ENCODE measurements at places on chromosomes 6 and 20.
A peak's percentile ranks its signal among the peaks of the same experiment; 100 is the strongest.

DNA sequence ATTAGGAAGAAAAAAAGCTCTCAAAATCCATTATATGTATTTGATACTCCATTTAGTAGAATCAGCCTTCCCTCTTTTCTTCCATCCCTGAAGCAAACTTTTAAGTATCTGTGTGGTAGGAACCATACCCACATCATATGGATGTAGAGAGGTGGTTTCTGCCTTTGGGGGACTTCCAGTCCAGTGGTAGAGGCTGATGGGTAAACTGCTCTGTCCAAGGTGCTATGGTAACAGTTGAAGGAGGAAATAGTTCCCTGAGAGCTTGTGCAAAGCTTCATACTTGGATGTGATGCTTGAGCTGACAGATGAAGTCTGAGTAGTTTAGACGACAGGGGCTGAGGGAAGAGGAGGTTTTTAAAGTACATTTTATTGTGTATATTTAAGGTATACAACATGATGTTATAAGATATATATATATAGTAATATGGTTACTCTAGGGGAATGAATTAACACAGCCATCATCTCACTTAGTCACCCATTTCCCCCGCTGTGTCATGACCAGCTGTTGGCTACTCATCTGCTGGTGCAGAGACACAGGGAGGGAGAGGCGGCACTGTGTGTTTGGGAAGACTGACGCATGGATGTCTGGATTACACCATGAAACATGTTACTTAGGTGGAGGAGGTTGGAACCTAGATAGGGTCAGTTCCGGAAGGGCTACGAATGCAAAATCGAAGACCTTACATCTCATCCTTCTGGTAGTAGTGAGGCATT is 185.2 kb downstream of the FARS2 start:
- DNase-seq, result no peak

DNA sequence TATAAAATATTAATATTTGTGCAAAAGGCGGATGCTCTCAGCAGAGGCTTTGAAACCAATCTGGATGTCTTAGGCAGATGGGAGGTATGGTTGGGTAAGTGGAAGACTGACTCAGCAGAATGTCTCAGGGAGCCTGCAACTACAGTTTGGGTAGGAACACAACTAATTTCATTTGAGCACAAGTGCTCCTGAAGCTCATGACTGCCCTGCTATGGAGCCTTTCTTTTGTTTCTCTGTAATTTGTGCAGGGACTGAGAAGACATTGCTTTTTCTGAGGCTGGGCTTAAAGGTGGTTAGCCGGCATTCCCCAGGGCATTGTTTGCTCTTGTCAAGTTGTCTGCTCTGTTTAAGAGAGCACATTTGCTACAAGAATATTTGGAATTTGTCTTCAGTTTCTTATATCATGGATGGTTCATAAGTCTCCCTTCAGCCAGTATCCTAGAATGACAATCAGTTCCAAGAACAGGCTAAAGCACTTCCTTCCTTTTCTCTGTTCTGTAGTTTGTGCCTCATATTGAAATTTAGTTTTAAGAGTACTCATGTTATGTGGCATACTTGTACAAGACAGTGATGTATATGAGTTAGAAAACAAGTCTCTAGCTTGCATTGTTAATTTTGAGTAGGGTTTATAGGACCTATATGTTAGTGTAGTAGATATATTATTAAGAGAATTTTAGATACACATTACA is 208.3 kb downstream of the ZFAND3 start:
- DNase-seq, result no peak

DNA sequence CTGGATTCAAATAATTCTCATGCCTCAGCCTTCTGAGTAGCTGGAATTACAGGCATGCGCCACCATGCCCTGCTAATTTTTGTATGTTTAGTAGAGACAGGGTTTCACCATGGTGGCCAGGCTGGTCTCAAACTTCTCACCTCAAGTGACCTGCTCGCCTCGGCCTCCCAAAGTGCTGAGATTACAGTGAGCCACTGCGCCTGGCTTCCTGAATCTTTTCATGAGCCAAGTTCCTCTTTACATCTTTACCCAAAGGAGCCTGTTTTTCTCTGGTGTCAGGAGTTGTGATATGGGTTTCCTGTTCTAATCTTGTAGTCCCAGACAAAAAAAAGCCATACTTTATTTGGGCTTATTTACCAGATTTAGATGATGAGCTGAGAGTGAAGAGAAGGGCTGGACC is 34.4 kb downstream of the PCNA start:
- DNase-seq, result no peak

DNA sequence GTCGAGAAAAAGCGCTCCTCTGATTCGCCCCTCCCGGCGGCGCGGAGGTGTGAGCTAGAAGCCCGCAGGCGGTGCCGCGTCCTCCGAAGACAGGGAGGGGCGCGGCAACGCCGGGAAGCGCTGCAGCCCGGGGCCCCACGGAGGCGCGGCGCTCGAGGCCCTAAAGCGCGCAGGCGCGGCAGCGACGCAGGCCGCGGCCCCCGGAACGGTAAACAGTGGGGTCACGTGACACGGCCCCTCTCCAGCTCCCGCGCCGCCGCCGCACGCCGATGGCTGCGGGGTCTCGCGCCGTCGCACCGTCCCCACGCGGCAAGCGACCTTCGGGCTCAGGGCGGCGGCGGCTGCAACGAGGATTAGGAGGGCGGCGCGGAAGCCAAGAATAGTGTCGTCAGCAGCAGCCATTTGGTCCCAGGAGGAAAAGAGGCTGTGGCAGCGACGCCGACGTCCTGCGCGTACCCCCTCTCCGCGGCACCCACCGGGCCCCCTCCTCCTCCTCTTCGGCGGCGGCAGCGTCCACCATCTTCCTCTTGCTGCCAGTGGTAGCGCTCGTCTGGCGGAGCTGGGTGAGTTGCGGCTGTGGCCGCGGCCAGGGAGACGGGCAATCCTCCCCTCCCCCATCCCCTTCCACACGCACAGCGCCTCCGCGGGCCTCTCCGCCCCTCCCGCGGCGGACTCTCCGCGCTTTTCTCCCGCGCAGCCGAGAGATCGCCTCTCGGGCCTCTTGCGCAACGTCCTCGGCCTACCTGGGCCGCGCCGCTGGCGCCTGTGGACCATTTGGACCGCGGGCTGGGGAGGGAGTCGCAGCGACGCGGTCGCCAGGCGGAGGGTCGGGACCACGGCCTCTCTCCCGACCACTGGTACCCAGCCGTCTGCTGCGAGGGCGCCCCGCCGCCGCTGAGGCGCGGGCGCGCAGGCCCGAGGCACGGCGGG is at the start of gene PHF3:
PHF3 (plus strand) TSS at position 215 of the 930 bp plus-strand sequence. CDS start 10,750 bp downstream, outside the sequence.
- DNase-seq, result peak; percentile 86

DNA sequence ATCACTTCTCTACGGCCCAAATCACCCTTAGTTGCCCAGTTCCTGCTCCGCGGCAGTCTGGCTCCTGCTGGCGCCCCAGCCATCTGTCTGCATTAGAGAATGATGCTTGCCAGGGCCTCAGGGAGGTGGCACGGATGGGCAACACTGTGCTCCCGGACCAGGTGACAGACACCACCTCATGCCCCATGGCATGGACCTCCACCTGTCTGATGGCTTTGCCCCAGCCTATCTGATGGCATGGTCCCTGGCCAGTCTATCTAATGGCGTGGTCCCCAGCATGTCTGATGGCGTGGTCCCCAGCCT is 18.8 kb upstream of the MRGBP start:
- no peak for DNase-seq

GRCh38 chr6:39493777-39494176 is 171.3 kb upstream of the KCNK16 start:
- no peak for DNase-seq

DNA sequence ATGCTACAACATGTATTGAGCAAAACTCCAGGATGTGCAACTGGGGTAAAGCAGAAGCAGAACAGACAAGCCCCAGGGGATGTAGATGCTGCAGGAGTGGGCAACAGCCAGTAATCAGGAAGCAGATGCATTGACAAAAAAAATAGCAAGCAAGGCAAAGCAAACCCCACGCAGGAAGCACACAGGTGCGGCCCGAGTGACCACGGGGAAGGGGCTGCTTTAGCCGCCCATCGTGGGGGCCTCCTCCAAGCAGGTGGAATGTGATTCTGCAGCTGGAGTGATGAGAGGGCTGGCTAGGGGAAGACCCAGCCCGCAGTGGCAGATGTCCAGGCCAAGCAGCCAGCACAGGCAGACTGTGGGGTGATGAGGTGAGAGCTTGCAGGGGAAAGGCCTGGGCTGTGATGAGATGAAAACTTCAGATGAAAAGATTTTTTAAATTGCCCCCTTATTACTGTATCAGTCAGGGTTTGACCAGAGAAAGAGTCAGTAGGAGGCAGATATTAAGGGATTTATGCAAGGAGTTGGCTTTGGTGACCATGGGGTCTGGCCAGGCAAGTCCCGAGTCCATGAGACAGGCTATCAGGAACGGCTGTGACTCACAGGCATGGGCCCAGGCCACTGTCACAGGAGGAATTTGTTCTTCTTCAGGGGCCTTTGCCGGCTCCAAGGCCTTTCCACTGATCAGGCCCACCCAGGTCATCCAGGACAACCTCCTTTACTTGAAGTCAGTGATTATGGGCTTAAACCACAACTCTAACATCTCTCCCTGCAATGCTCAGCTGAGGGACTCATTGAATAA is 207.6 kb downstream of the ANKRD60 start:
- DNase-seq, result no peak

DNA sequence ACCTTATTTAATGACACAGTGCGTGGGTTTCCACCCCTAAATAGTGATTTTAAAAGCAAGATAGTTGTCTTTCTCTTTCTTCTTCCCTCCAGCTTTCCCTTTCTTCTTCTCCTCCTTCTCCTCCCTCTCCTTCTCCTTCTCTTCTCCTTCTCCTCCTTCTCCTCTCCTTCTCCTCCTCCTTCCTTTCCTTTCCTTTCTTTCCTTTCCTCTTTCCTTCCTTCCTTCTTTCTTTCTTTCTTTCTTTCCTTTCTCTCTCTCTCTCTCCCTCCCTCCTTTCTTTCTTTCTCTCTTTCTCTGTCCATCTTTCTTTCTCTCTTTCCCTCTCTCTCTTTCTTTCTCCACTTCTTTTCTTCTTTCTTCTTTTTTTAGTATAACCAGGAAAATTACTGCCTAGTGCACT is 670.6 kb downstream of the GRIK2 start:
- no peak for DNase-seq

DNA sequence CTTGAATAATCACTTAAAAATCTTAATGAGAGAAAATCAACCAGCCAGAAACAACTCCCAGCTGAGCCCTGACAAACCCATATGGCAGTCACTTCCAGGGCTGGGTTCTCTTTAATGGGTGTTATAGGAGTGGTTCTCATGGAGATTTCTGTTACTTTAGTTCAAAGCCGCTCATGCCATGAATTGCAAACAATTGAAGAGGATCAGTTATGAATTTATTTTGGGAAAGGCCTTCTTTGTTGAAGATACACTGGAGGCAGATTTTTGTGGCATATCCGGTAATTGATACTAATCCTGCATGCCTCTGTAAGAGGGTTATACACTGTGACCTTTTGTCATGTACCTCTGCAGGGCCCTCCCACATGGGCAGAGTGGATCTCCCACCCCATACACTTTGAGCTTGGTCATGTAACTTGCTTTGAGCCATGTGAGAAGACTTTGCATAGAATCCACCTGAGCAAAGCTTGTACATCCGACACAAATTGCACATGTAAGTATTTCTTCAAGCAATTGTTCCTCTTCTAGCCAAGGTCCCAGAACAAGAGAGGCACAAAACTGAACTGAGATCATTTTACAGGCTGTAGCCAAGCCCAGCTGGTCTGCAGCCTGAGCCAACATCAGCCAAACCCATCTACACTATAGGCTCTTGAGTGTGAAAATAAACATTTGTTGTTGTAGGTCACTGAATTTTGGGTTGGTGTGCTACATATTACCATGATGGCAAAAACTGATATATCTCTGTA is 492.3 kb downstream of the PREX1 start:
- peak; percentile 9 for DNase-seq

DNA sequence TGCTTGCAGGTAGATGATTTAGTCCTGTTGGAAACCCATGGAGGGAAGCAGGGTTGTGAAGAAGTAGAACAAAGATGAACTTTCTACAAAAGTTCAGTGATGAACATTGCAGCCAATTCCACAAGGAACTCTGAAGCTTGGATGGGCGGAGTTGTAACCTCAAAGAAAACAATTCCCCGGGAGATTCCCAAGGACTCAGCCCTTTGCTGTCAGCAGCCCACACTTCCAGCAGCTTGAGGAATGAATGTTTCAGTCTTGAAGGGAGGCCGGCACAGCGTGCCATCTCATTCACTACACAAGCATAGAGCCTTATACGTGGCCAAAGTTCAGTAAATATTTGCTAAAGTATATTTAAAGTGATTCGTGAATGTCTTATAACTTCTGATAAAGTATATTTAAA is 269.4 kb downstream of the NKAIN2 start:
- no peak for DNase-seq

- DNase-seq, result no peak
Measured at GRCh38 chr20:25547063-25547462, 38.3 kb downstream of the NINL start.

GRCh38 chr6:44704240-44705150 is 317.0 kb downstream of the CDC5L start:
- no peak for DNase-seq

GRCh38 chr6:3041606-3042005 is 26.7 kb upstream of the RIPK1 start:
- no peak for DNase-seq

GRCh38 chr20:20611167-20611566 is 101.3 kb downstream of the RALGAPA2 start:
- DNase-seq, result no peak

- DNase-seq, result no peak
Measured at GRCh38 chr20:51442602-51443001, 99.9 kb downstream of the NFATC2 start.

GRCh38 chr6:133544419-133544818 is 303.3 kb downstream of the EYA4 start:
- no peak for DNase-seq

GRCh38 chr20:23937303-23938117 is 51.1 kb downstream of the GGTLC1 start:
- peak; percentile 43 for DNase-seq

DNA sequence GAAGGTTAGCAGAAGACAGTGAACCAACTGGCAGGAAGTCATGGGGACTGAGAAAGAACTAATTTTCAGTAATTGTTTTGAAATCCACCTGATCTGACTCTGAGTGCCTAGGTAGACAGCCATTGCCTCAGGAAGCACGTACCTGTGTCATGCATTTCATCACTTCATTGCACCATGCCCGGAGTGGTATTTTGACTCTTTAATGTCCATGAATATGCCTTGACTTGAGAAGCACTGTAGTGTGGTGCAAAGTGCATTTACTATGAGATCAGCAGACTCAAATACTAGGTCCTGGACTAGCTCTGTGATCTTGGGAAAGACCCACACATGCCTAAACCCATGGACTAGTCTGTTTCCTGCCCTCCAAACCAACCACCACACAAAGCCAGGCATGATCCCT is 370.9 kb upstream of the MARCKS start:
- DNase-seq, result no peak

DNA sequence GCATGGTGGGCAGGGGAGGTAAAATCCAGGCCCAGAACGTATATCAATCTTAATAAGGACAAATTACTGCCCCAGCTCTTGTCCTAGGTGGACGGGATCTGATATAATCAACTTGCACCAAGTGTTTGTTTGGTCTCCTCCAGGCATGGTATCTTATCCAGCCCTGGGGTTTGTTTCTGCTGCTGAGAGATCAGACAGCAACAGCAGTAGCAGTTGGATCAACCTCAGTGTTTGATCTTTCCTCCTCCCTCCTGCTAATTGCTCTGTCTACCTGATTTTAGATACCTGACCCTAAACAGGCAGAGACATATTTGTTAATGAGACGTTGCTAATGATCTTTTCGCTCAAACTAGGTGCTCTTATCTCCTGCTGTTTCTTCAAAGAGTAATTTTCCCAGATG is 100.4 kb upstream of the BACH2 start:
- no peak for DNase-seq

GRCh38 chr6:30883685-30884520 is at the start of gene DDR1:
DDR1 (plus strand) TSS chr6:30884519; CDS start chr6:30888730, 4,211 bp downstream.
- peak; percentile 84 for DNase-seq

- DNase-seq, result no peak
Measured at GRCh38 chr20:44809380-44810060, 826 bp downstream of the RIMS4 start.

GRCh38 chr20:41848180-41848579 is 230.0 kb upstream of the CHD6 start:
- no peak for DNase-seq

All from nucleus accumbens (tissue), 56 donors.